Pons (tissue), 1 donor: ENCODE measurements at places on chromosomes 5 and 9.

- DNase-seq: peak; percentile 81
These were observed 55.9 kb upstream of the IL6ST start for GRCh38 chr5:56050551-56051255.

- DNase-seq: no peak
These were observed 137.3 kb upstream of the ANKH start for GRCh38 chr5:15008921-15009320.

DNA sequence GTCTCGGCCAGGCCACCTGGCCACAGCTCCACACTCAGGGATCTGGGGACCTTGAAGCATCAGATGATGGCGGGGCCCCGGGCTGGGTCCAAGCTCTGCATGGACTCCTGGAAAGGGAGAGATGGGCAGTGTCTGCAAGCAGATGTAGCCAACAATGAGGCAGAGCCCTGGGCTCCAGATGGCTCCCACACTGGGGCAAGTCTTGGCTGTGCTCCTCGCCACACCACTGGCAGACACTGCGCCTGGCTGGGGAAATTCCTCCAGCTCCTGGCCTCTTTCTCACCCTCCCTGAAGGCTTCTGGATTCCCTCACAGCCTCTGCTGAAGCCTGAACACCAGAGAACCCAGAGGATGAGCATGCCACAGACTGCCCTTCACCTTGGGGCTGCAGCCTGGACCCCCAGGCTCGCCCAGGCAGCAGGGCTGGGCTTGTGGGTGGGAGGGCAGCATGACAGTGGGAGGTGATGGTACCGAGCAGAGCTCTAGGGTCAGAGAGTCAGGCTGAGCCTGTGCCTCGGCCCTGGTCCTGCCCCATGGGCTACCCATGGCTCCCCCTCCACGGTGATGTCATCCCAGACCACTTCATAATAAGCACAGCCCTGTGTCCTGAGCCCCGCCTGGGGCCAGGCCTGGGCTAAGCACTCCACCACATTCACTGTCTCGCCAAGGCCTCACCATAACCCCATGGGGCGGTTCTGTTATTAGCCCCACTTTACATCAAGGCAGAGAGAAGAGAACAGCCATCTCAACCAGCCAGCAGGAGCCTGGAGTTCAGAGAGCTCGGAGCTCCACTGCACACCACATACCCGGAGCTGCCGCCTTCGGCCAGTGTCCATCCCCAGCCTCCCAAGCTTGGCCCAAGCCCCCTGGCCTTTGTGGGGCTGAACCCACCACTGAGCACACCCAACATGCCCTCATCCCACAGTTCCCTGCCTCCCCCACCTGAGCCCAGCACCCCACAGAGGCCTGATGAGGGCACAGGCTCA, 62.2 kb upstream of the ADAMTS2 start:
- DNase-seq: no peak

GRCh38 chr5:136729901-136730355, 364.6 kb upstream of the TRPC7 start:
- DNase-seq: no peak

DNA sequence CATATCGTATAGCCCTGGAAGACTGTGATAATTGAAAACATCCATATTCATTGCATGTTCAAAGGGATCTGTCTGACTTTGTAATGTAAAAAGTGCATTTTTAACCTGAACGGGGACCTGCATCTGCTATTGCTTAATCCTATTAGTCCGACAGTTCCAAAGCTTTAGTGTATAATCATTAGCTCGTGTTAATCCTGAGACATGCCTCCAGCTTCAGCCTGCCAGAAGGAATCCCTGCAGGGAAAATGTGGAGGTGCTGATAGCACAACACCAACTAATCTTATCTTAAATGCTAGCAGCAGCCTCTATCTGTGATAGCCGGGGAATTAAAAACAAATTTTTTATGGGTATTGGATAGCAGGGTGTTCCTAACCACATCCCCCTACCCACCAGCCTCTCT, 495.2 kb downstream of the TLE4 start:
- DNase-seq: no peak

DNA sequence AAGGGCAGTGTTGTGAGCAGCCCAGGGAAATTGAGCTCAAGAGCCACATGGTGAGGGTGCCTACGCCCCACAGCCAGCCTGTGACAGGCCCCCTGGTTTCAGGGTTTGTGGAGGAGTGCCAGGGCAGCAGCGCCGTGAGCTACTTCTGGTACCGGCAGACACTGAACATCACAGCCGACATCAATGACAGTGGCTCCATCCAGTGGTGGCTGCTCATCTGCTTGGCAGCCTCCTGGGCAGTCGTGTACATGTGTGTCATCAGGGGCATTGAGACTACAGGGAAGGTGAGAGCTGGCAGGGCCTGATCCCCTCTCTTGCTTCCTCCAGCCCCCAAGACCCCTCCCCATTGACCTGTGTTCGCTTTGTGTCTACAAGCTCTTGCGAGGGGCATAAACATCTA, 10.2 kb downstream of the SLC6A18 start:
- DNase-seq: no peak

- DNase-seq: no peak
These were observed 101.6 kb upstream of the PCA3 start for GRCh38 chr9:76662476-76663281.

- no peak for DNase-seq
These were observed 163.4 kb downstream of the FER start for GRCh38 chr5:108911055-108911454.

DNA sequence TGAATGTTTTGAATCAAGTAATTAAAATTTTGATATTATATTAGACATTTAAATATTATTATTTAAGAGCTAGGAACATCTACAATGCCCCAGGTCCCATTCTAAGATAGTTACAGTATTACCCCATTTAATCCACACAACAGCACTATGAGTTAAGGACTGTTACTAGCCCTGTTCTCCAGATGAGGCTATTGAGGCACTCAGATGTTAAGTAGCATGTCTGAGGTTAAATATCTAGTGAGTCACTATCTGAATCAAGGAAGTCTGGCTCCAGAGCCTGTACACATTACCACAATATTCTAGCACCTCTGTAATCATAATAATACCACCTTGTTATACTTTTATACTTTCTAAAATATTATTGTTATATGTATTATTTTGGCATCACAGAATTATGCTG, 304.6 kb downstream of the PDE4D start:
- DNase-seq: no peak

GRCh38 chr5:154331924-154332323, 113.9 kb upstream of the SAP30L start:
- no peak for DNase-seq

- DNase-seq: peak; percentile 24
These were observed 5.0 kb downstream of the DMRT2 start for GRCh38 chr9:1055166-1055565.

DNA sequence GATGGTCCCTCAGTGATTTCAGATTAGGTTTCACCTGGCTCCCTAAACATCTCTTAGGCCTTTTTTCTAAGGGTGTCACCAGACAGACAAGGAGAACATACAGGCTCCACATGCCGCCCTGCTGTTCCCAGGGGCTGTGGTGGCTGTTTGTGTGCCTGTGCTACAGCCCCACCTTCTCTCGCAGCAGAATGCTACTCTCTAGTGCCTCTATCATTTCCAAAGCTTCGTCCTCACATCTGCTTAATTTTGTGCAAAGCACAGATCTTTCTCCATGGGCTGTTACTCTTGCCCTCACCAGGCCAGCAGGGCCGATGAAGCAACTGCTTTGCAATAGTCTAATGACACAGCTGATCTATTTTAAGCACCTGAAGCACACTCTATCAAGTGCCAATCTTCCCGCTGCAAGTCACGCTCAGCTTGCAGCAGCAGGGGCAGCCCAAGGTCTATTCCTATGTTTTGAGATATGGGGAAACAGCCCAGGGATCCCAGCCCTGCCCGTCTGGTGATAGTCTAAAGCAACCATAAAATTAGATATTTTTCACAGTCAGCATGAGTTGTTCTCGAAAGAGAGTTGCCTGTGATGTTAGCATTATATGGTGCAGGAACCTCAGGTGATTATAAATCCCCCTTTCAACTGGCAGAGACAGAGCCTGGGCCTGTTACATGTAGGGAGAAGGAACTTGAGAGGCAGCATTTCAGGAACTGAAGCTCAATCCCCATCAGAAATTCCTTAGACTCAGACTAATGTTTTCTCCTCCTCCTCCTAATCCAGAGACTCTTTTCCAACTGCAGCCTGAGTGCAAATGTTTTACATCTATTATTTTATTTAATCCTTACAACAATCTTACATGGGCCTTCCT, 12.7 kb downstream of the ABLIM3 start:
- peak; percentile 24 for DNase-seq

- no peak for DNase-seq
These were observed 48.7 kb upstream of the TTC39B start for GRCh38 chr9:15355669-15356068.

- no peak for DNase-seq
These were observed 423.8 kb upstream of the SMARCA2 start for GRCh38 chr9:1591310-1591709.

- no peak for DNase-seq
These were observed 839 bp downstream of the KCNV2 start for GRCh38 chr9:2718001-2718697.

DNA sequence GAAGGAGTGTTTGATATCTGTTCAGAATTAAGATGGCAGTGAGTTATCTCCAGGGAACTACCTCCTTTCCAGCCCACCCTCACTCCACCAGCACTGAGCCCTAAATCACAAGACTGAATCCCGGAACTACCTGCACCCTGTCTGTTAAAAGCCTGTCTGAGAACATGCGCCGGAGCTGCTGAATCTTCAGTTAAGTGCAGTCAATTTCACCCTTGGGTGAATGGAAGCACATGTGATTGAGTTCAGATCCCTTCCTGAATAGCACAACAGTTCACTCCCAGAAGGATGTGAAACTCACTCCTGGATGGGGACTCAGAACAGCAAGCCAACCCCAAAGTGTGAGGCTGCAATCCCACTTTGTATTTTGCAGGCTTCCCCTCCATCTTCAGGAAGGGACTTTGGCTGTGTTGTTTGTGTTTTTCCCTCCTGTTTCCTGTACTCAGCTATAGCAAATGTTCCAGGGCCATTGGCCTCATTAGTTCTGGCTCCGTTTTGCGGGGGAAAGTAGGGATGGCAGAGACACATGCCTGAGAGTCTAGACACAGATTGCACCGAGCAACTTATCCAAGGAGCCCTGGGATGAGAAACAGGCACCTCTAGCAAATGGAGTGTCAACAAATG, 43.4 kb downstream of the DPYSL3 start:
- no peak for DNase-seq

DNA sequence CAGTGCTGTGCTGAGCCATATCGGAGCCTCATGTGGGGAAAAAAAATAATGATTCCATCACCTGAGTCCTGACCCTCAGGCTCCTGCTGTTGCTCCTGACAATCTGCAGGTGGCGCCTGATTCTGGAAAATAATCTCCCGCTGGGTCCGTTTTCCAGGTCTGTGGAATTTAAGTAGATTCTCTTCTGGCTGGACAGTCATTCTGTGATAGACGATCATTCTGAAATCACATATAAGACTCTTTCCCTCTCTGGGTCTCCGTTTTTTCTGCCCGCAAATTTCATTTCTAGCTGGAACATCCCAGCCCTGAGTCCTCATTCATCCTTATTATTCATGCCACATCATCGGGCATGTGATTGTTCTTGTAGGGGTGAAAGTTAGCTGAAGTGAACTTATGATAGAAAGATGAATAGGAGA, 22.1 kb upstream of the STXBP1 start:
- peak; percentile 77 for DNase-seq

GRCh38 chr5:152092580-152092979, 167.9 kb upstream of the GLRA1 start:
- peak; percentile 10 for DNase-seq

DNA sequence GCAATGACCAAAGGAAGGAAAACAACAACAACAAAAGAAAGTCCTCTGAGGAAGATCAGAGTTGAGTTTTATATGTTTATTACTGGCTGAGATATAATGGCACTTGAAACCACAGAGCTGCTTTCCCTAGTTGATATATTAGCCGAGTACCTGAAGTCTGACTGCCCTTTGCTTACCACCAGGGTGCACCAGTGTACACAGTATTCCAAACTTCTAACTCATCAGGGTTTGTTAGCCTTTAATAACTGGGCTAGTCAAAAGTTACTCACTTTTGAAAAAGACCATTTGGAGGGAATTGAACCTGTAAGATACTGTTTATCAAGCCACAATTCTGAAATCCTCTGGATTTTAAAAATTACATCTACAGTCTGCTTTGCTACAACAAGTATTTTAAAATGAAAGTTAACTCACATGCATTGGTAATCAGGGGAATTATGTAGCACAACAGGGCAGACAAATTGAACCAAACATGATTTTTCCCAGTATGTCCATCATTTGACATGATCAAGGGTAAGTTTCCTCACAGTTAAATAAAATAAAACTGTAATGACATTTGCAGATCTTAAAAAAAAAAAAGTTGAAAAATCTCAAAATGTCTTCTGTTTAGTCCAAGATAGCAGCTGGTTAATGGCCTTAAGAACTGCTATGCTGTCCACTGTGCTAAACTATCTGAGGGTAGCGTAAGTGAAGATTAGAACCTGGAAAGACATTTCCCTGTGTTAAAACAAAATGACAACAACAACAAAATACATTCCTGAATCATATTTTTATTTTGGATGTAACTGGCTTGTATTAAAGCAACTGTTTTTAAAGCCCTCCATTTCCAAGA, 57.3 kb upstream of the C6 start:
- DNase-seq: peak; percentile 88

DNA sequence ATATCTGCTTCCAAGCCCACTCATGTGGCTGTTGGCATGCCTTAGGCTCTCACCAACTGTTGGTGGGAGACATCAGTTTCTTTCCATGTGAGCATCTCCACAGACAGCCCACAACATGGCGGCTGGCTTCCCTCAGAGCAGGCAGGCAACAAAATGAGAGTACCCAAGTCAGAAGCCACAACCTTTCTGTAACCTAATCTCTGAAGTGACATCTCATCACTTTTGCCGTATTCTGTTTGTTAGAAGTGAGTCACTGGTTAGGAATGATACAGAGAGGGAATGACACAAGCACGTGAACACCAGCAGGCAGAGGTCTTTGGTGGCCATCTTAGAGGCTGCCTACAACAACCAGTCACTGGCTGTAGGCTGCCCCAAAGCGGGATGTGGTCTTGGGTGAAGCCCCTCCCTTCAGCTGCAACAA, 88.6 kb upstream of the RASGRF2 start:
- DNase-seq: no peak

GRCh38 chr5:84202136-84202535, 182.5 kb downstream of the EDIL3 start:
- DNase-seq: no peak

GRCh38 chr5:126919566-126919965, 110.8 kb downstream of the MARCHF3 start:
- no peak for DNase-seq

GRCh38 chr9:573691-574410, 267.6 kb upstream of the DMRT1 start:
- DNase-seq: peak; percentile 21

DNA sequence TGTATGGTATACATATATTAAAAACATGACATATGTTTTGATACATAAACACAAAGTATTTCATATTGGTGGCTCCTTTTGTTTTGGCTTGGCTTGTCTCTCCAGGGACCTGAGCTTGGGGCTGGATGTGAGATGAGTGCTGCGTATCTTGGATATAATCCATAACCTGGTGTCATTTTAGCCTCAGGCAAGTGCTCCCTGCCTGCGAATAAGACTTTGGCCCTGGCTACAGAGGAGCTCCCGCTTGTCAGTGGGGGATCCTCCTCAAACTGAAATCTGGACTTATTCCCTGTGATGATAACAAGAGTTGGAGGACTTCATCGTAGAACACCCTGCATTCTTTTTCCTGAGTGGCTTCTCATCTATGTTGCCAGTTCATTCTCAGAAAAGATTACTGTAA, 341.7 kb upstream of the CLINT1 start:
- DNase-seq: no peak
